ENCODE measurements at places on chromosomes 16 and 17.

GRCh38 chr17:46171939-46172338, 21.3 kb downstream of the KANSL1 start:
- no peak for DNase-seq

GRCh38 chr17:49992933-49993422, 2.0 kb downstream of the DLX3 start:
- no peak for DNase-seq

- no peak for DNase-seq
Observed at GRCh38 chr17:46874906-46875305, 23.5 kb downstream of the WNT9B start.

DNA sequence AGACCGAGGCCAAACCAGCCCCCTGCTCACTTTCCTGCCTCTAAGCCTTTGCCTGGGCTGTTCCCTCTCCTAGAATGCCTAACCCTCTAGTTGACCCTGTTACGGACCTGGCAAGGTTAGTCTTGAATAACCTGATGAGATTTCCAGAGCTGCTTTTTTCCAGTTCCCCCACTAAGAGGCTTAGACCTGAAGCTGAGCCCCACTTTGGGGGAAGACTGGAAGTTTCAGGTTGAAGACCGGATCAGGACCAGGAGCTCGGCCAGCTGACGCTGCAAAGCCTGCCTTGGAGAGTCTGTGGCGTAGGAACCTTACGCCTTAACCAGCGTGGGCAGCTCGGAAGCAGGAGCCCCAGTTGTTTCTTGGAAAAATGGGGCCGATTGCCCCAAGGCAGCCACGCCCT, 129.8 kb downstream of the OR1D5 start:
- DNase-seq: no peak

DNA sequence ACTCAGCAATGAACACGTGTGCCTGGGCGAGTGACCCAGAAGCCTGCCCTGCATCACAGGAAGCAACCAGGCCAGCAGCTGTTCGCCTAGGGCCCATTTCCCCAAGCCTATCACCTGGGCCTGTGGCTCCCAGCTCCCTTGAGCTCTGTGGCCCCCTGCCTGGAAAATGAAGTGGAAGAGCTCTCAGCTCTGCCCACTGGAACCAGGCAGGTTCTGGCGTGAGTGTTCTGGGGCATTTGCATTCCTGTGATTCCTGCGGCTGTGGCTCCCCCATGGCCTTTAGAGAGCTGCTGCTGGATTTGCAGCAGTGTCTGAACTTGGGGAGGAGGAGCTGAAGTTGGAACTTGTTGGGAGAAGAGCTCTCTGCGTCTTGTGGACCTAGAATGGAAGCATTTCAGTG, 22.8 kb downstream of the PGS1 start:
- no peak for DNase-seq

DNA sequence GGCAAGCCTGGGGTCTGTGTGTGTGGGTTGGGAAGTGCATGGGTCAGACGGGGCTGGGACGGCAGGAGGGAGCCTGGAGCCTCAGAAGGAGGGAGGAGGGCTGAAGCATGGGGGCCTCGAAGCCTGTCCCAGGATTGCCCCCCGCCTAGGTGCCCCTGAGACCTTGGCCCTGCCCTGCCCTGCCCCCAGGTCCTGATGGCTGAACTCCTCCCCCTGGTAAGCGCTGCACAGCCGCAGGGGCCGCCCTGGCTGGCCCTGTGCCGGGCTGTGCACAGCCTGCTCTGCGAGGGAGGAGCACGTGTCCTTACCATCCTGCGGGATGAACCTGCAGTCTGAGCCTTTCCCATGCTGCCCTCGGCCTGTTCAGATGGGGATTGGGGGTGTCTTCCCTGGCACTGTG, 4.4 kb downstream of the TEDC2 start:
- DNase-seq: no peak

- no peak for DNase-seq
Observed at GRCh38 chr16:53922067-53922806, 218.3 kb downstream of the FTO start.

Data from T-helper 9 cell (primary cell).